Activated gamma-delta T cell (primary cell): ENCODE measurements at places on chromosomes 1 and 21.

GRCh38 chr1:212503714-212504113 is 71.0 kb downstream of the NENF start:
- DNase-seq: no peak

GRCh38 chr1:87973896-87974295 is 645.2 kb downstream of the LMO4 start:
- no peak for DNase-seq

- DNase-seq: no peak
These were observed 92.9 kb downstream of the LTN1 start for GRCh38 chr21:28899744-28900143.

DNA sequence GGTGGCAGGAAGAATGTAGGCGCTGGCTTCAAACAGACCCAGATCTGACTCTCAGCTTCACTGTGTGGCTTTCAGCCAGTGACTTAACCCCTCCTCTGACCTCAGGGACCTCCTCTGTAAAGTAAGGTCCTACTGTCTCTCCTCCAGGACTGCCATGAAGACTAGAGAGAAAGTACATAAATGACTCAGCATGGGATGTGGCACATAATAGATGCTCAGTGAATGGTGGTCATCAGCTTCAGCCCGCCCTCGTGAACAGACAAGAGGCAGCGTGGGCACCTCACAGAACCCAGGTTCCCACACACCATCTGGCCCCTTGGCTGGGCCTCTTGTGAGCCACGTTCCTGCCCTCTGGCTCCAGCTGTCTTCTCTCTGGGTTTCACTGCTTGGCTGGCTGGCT is 126.0 kb downstream of the SYF2 start:
- no peak for DNase-seq

- DNase-seq: no peak
These were observed 221.0 kb upstream of the FOXD3 start for GRCh38 chr1:63101336-63101735.

DNA sequence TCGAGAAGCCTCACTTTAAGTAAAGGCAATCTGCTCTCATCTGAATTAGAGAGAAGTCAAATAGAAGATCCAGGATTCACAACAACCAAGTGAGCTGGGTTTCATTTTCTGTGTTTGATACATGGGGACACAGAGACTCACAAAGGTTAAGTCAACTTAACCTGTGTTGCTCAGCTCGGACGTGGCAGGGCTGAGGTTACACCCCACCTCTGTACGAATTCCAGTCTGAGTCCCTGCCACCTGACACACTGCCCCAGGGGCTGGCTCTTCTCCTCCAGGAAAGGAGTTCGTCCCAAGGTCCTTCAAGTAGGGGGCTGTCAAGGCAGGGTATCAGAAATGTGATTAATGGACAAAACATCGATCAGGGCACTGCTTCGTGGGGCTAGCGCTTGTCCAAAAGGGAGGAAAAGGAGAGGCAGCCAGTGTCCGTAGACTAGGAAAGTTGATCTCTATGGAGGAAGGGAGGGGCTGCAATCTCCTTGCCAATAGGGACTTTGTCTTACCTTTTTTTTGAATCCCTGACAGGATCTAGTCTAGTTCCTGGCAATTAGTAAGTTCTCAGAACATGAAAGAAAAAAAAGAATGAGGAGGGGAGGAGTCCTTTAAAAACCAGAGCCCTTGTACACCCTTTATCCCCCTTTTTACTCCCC is 116.4 kb downstream of the CNIH3 start:
- no peak for DNase-seq

GRCh38 chr1:240956424-240956823 is 344.5 kb upstream of the GREM2 start:
- DNase-seq: no peak

- DNase-seq: no peak
These were observed 4.2 kb upstream of the GNL2 start for GRCh38 chr1:37599940-37600339.

- no peak for DNase-seq
These were observed 13.5 kb upstream of the SPATA1 start for GRCh38 chr1:84492726-84493125.

GRCh38 chr1:112504661-112505399 is 3.9 kb upstream of the WNT2B start:
- no peak for DNase-seq

DNA sequence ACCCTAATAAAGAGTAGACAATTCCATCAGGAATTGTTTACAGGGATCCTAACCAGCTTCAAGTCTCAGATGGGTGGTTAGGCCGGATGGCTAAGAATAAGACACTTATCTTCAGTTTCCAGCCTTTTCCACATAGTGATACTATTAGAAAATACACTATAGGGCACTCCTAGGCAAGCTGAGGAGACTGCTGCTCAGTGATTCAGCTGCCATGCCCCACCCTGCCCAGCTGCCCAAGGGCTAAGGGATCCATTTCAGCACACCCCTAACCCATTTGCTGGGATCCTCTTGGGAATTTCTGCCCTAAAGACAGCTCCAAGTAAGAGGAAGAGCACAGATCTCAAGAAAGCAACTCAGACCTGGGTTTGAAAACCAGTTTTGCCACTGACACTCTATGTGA is 31.9 kb downstream of the PLPP3 start:
- DNase-seq: no peak

- no peak for DNase-seq
These were observed 80.3 kb upstream of the TLR5 start for GRCh38 chr1:223223091-223223995.

GRCh38 chr1:38203441-38203840 is 156.8 kb upstream of the POU3F1 start:
- no peak for DNase-seq

GRCh38 chr1:167274061-167274460 is 53.4 kb downstream of the POU2F1 start:
- DNase-seq: no peak

DNA sequence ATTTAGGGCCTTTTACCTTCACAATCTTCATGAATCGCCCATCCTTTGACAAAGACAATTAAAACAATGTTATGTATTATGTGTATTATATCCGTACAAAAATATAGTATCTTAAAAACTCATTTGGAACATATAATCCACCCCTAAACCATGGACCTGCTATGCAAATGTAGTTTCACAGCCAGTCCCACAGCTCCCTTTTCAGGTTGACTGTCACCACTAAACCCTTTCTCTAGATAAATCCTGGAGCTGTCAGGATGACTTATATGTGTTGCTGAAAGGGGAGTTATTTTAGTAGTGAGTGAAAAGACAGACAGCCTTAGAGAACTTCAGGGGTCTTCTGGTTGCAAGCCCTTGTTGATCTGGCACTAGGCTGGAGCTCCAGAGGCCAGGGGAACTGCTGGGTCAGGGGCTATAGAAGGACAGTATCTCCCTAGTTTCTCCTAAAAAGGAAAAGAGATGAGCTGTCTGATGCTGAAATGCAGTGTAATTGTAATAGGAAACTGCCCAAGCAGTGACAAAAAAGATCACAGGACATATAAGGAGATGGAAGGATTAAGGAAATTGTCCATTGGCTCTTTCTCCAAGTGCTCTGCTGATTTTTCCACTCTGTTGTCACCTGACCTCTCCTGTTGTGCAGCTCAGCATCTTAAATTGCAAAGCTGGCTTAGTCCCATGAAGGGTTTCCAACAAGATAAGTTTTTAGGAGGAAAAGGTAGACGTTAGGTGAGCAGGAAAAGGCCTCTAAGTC is 127.7 kb downstream of the S1PR1 start:
- no peak for DNase-seq

- DNase-seq: no peak
These were observed 13.7 kb upstream of the LBR start for GRCh38 chr1:225441314-225442122.

- no peak for DNase-seq
These were observed 24.6 kb downstream of the HMGN2 start for GRCh38 chr1:26496861-26497260.

DNA sequence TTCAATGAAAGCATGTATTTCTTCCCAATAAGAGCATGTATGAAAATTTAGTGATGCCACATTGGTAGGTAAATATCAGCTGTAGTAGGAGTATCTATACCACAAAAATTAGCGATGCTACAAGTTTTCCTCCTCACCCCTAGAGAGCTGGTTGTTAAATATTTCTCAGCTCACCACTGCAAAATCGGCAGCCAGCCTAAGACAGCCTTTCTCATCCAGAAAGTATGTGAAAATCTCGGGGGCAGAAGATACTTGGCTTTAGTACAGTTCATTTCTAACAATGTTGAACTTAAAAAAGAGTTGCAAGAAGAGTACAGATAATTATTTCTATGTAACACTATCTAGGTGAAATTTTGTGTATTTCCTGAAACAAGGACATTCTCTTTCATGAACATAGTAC is 235.4 kb downstream of the TPR start:
- no peak for DNase-seq

- no peak for DNase-seq
These were observed 3.6 kb downstream of the ADGRL2 start for GRCh38 chr1:81804312-81804711.

- DNase-seq: no peak
These were observed at the start of gene ERVH48-1 for GRCh38 chr21:42925114-42925926. Gene ERVH48-1, minus strand, starts transcription at chr21:42925630. Its CDS starts 6,624 bp downstream, at chr21:42919006.

GRCh38 chr1:19511116-19511515 is 25.8 kb upstream of the CAPZB start:
- DNase-seq: no peak

DNA sequence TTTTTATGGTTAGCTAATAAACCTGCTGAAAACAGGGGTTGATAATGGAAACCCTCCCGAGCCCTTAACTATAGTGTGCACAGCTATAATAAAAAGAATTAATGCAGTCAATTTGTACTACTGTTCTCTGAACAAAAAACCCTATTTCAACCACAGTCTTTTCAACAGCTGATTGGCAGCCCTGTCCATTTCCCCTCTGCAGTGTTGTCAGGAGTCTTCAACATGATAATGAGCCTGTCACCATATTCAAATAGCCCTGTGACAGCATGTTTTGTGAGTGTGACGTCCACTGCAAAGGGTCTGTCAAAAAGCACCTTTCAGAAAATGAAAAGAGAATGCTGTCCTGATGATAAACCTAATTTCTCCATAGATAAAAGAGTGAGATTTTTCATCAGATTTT is 92.7 kb downstream of the ESRRG start:
- DNase-seq: no peak

DNA sequence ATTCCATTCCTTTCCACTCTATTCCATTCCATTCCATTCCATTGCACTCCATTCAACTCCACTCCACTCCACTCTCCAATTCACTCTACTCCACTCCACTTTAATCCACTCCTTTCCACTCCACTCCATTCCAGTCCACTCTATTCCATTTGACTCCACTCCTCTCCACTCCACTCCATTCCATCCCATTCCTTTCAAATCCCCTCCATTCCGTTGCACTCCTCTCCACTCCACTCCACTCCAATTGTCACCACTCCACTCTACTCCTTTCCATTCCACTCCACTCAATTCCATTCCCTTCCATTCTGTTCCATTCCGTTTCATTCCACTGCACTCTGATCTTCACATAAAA is 2563.7 kb upstream of the TPTE start:
- no peak for DNase-seq

DNA sequence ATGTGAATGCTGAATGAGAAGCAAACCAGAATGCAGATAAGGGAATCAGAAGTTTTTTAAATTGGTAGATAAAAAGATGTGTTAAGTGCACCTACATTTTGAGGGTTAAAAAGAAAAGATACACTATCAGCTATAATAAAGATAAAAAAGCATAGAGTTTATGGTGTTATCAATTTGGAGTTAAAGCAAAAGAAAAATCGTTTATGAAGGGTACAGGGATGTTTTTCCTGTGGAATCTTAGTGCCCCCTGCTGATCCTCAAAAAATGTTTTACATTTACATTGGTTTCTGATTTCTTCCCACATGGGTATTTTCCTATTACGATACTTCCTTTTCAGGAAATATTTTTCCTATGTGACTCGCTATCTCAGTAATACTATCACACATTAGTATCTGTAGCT is 293.5 kb downstream of the MRPL39 start:
- DNase-seq: no peak

- no peak for DNase-seq
These were observed 192.4 kb upstream of the SGIP1 start for GRCh38 chr1:66341446-66342089.

GRCh38 chr1:38028105-38028591 is 15.6 kb downstream of the UTP11 start:
- no peak for DNase-seq

DNA sequence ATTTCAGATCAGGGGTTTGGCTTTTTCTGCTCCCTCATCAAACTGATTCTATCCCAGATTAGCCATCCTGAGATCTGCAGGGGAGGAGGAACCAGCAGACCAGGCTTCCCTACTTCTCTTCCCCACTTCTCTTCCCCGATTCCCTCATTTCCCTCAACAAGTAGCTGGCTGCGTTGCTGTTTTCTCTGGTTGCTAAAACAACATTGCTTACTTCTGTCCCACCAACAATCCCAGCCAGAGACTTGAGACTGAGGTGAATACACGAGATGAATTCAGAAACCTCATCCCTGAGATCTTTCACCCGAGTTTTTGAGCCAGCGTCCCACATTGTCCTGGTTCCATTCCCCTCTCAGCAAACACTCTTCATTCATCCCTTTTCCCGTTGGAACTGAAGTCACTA is 22.4 kb downstream of the DYRK3 start:
- DNase-seq: no peak

- no peak for DNase-seq
These were observed 35.4 kb downstream of the RCSD1 start for GRCh38 chr1:167665469-167665868.

- no peak for DNase-seq
These were observed 3.0 kb downstream of the ZNF436 start for GRCh38 chr1:23366598-23366997.

DNA sequence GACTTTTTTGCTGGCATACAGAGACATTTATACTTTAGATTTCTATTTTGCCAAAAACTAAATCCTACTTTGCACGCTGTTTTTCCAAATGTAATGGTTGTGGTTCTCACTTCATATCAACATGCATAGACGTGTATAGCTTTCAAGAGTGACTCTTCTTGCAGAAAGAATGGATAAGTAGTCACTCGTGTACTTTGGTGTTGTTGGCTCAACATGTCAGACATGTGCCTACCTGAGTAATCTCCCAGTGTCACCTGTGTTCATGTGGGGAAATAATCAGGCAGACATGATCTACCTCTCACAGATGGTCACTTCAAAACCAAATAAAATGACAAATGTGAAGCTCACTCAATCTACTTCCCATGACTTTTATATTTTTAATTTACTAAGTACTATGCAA is 73.1 kb downstream of the GPR88 start:
- DNase-seq: no peak

- no peak for DNase-seq
These were observed 38.5 kb upstream of the LDLRAP1 start for GRCh38 chr1:25504706-25505595.

DNA sequence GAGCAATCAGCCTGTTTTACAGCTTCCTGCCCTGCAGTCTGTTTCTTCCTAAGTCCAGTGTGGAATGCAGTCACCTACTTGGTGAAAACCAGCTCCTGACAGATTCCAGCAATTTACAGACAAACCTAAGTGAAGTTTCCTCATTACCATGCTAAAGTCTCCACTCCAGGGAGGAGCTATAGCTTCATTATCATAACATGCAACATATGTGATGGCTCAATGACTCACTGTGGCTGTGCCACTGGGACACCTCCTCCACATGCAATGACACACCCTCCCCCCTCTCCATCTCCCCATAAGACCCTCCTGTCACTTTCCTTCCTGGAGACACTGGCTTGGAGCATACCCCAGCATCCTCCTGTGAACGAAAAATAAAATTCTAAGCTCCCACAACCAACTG is 125.2 kb downstream of the MAP3K21 start:
- DNase-seq: no peak
